ENCODE measurements at places on chromosomes 6 and 20.

DNA sequence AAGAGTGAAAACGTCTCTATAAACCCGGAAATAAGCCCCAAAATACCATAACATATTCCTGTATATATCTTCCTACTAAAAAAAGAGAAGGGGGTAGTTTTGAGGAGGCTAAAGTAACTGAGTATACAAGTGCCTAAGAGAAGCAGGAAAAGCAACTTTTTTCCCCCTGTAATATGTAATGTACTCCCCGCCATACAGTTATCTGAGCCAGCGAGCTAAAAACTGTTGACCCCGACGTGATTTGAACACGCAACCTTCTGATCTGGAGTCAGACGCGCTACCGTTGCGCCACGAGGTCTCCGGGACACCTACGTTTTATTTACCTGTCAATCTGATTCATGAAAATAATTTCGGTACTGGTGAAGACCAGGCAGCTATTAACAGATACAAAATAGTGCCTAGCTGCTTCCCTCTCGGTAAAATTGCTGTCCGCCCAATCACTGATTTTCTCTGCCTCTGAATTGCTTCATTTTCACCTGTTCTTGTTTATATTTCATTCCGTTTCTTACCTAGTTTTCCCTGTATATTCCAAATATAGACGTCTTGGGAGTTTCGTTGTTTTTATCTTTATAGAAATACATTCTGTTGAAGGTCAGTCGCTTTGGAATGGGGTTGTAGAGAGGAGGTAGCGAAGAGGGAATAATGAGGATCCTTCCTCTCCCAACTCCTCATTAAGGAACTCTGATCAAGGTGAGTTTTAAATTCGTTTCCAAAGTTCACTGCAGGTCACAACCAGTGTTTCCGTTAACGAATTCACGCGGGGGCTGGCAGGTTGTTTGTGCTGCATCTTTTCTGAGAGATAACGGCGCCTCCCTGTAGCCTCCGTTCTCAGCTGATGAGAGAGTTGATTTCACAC, 33.6 kb upstream of the BTN3A2 start:
- no peak for DNase-seq

- DNase-seq, result no peak
Observed at GRCh38 chr6:143176090-143177021, 115.7 kb downstream of the AIG1 start.

- DNase-seq, result no peak
Observed at GRCh38 chr6:97026298-97026697, 101.8 kb downstream of the KLHL32 start.

- no peak for DNase-seq
Observed at GRCh38 chr6:16388488-16388887, 150.1 kb downstream of the GMPR start.

- DNase-seq, result no peak
Observed at GRCh38 chr6:75412969-75413662, 80.5 kb downstream of the FILIP1 start.

GRCh38 chr20:10502098-10502526, 67.0 kb downstream of the SLX4IP start:
- DNase-seq, result no peak

- no peak for DNase-seq
Observed at GRCh38 chr6:56806368-56806767, 148.5 kb upstream of the BEND6 start.

GRCh38 chr6:5173810-5174209, 86.9 kb downstream of the LYRM4 start:
- no peak for DNase-seq

- DNase-seq, result no peak
Observed at GRCh38 chr6:139308286-139308916, 16.6 kb upstream of the TXLNB start.

GRCh38 chr20:53040693-53041589, 68.8 kb downstream of the TSHZ2 start:
- DNase-seq, result no peak

DNA sequence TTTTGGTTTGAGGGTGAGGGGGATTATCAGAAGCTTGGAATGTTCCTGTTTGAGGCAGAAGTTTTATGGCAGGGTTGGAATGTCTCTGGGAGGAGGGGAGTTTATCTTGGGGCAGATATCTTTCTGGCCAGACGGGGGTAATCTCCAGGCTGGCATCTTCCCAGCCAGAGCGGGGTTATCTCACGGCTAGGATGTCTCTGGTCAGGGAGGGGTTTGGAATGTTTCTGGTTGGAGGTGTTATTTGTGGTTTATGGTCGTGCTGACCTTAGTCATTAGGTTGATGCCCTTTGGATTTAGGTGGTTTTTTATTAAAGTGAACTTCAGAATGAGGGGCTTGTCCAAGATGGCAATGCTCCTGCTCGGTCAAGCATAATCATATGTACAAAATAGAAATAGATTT, 14.8 kb downstream of the PGK2 start:
- no peak for DNase-seq

DNA sequence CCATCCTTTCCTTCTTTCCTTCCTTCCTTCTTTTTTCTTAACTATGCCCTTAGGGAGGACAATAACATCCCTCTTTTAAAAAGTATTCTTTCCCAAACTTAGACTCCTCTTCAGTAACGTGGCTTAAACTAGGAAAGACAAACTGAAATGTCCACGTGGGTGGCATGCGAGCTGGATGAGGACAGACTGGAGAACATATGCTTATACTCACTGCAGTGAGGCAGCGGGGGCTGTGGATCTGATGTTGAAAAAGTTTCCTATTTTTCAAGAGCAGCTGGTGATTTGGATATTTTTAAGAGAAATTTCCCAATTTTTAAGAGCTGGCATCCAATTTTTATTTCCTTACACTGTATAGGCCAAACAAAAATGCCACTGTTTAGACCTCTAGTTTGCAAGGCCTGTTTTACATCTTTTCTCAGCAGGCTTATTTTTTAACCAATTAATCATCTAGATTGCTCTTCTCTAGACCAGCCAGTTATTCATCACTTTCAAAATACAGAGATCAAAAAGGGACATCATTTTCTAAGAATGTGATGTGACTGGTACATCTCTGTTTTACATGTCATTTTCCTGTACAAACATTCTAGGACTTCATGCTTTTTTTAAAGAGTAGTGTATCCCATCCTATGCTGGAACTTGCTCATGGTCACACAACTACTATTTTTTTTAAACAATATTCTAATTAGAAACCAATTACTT, 226.5 kb downstream of the BTBD9 start:
- no peak for DNase-seq

DNA sequence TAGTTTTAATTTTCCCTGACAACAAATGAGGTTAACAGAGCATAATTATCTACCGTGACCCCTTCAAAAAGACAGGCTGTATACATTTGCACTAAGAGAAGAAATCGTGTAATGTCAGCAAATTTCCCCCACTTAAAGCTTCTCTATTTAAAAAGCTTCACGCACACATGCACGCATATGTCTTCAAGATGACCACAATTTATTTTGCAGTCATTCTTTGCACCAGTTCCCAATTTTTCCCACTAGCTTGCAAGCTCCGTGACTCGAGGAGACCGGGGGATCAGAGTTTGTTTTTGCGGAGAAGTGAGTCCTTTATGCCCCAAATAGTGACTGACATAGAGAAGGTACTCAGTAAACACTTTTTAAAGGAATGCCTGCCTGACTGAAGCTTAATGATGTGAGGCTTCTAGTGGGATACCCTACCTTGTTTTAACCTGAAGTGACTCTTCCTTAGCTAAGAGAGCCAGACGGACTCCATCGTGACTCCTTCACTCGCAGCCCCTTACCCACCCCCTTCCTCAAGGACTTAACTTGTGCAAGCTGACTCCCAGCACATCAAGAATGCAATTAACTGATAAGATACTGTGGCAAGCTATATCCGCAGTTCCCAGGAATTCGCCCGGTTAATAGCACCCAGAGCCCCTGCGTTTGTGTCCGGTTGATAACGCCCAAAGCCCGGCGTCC, 9.3 kb upstream of the NQO2 start:
- peak; percentile 48 for DNase-seq

- peak; percentile 80 for DNase-seq
Observed at GRCh38 chr6:149831308-149831820, 32.8 kb downstream of the LRP11 start.

- no peak for DNase-seq
Observed at GRCh38 chr6:157390273-157391060, 9.5 kb downstream of the ZDHHC14 start.

DNA sequence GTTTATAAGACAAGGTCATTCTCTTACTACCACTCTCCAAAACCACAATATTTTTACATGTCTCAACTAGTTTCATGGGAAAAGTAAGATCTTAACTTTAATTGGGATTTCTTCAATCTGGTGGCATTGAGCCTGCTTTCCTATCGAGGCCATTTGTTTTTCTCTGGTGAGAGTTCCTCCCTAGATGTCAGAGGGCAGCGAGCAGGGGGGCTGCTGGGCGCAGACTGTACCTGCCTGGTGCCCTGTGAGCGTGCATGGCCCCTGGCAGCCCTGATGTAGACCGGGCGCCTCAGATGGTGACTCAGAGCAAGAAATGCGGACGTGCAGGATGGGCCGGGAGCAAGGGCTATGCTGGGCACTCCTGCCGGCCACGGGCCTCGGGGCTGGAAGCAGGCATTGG, 27.2 kb downstream of the ERMARD start:
- DNase-seq, result no peak

DNA sequence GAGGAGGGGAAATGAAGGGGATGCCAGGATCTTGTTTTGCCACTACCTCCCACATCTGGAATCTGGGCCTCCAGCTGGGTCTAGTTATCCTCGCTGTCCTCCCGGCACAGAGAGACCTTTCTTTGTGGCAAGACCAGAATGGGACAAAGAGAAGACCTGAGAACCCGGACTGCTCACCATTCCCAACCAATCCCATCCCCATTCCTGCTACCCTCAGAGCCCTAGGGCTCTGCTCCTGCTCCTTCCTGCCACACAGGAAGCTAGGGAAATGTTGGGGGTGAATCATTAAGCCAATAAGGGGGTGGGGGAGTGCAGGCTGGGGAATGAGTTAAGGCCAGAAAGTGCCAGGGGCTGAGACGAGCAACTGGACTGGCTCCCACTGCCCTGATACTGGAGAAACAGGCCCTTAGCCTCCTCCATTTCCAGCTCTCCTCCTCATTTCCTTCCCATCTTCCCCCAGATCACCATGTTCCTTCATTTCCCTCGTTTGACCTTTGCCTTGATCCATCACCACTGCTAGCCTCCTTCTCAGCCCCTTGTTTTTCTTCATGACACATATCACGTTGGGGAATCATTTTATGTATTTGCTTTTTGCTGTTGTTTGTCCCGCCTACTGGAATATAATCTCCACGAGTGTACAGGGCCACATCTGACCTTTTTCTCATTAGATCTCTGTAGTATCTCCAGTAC, 4.6 kb upstream of the IER3 start:
- DNase-seq, result no peak

- DNase-seq, result no peak
Observed at GRCh38 chr20:46545077-46545826, 5.2 kb downstream of the OCSTAMP start.

Data from putamen (tissue), 1 donor.